Activated T-cell treated with anti-CD3 and anti-CD28 coated beads, Interleukin-2, amount 50 U/mL, for 1 hour (primary cell): ENCODE measurements at places on chromosomes 3 and 15.

- no peak for DNase-seq
Observed at GRCh38 chr15:37370941-37371340, 270.6 kb upstream of the MEIS2 start.

GRCh38 chr15:35182841-35183479 is 97.9 kb upstream of the NANOGP8 start:
- DNase-seq: no peak

GRCh38 chr15:101171954-101172353 is 79.9 kb downstream of the CHSY1 start:
- no peak for DNase-seq

GRCh38 chr15:88073391-88073691 is 183.2 kb downstream of the NTRK3 start:
- no peak for DNase-seq

- no peak for DNase-seq
Observed at GRCh38 chr3:52879581-52879980, 17.8 kb downstream of the STIMATE start.

DNA sequence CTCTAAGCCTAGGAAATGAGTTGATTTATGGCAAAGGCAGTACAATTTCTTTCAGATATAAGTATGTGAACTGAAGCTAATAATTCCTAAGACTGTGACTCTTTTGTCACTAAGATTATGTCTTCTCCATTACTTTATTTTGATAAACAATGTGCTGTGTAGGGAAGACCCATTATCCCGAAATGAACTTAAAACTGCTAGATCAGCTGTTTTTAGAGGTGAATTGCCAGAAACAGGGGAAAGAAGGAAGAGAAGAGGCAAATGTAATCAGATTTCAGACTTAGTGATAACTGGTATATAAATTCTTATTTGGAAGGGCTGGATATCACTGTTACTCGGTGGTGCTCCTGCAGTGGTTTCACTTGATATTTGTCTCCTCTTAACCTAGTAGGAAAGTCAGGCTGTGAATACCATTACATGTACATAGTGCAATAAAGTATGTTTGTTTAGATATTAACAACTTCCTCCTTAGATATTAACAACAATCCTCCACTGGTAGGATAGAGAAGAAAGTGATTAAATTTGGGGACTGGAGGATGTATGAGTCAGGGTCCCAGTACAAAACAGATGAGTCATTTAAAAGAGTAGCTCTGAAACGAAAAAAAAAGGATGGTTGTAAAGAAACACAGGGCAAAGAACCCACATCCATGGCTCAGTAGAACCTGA is 338.5 kb upstream of the KCNH8 start:
- no peak for DNase-seq

DNA sequence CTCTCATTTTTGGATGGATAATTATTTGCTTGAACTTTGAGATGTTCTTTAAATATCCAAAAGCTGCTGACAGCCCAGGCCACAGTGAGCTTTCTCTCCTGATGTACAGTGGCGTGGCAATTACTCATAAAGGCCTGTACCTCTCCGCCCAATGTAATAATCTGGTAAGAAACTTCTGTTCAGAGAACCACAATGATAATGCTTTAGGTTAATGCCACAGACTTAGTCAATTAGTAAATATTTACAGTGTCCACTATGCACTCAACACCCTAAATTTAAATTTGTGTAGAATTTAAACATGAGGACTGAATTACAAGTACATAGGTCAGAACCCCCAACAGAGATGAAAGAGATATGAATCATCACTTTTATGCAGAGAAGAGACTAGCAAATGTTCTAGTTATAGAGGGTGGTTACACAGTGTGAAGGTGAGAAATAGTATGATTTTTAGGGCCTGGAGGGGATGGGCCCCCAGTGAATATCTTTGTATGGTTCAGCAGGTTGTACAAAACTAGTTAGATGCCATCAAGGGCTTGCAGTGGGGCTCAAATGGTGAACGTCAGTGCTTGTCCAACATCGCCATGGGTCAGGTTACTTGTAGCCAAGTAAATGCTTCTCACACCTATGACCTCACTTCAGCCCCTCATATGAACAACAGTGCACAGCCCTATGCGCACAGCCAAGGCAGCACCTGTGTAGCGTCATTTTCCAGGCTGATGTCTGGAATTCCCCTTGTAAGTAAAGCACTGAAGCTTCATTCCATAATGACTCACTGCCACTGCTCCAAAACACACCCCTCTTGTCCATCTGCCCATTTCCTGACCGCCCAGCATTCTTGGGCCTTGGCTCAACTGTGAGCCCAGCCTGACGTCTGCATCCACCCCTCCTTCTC is 13.3 kb downstream of the ABHD2 start:
- no peak for DNase-seq

DNA sequence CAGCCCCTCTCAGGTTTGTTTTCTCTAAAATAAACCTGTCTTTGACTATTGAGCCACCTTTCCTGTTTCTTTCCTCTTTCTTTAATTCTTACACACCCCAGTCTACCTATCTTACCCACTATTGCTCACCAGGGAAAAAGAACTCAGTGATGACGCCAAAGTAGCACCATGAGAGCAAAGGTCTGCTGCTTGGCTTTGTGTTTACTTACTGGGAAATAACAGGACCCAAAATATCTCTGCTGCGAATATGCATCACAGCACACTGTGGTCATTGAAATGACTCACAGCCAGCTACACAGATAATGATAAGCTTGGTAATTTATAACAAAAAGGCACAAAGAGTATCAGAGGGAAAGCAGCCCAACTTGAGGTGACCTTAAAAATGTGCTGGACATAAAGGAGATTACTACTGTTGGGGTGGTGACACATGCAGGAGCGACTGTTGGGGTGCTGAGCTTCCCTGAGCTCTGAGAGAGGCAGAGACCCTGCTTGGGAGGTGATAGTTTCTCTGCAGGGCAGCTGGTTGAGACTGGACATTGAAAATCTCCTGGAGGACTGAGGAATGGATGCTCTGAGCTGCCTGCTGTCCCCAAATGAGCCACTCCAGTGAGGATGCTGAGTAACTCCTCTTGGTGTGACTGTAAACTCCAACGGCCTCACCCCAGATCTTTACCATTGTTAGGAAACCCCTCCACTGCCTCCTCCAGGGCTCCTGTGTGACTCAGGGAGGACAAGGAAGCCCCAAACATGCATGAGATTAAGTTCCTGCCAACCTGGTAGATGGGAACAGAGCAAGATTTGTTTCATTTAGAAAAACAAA is 14.5 kb downstream of the EFCAB12 start:
- DNase-seq: no peak

- DNase-seq: no peak
Observed at GRCh38 chr3:172315401-172316091, 132.7 kb downstream of the GHSR start.

DNA sequence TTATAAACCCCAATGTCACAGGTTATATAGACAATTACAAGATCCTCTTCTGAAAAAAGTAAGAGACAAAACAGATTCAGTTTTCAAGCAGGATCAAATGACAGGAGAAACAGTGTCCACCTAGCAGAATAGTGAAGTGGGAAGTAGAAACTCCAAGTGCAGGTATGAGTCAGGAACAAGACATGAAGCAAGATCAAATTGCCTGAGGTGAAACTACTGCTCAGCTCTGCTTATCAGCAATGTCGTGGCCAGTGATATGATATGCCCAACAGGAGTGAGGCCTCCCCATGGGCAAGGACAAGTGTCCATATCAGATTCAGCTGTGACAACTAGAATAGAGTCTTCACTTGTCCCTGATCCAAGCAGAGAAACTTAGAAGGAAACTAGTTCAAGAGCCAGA is 100.0 kb downstream of the ZMAT3 start:
- DNase-seq: no peak

DNA sequence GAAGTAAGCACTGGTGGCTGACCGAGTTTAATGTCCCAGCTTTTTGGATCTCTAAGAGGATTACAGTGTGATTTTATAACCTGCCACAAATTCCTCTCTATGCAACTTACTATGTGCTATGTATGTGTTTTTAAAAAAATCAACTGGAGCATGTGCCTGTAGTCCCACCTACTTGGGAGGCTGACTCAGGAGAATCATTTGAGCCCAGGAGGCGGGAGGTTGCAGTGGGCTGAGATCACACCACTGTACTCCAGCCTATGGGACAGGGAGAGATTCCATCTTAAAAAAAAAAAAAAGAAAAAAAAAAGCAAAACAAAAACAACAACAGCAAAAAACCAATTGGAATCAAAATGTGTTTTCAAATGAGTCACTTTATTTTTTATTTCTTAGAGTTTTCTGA is 29.6 kb downstream of the DUT start:
- DNase-seq: no peak

GRCh38 chr15:31458596-31459399 is 132.2 kb downstream of the KLF13 start:
- DNase-seq: no peak

GRCh38 chr3:184737641-184738505 is 26.0 kb upstream of the MAGEF1 start:
- DNase-seq: no peak

DNA sequence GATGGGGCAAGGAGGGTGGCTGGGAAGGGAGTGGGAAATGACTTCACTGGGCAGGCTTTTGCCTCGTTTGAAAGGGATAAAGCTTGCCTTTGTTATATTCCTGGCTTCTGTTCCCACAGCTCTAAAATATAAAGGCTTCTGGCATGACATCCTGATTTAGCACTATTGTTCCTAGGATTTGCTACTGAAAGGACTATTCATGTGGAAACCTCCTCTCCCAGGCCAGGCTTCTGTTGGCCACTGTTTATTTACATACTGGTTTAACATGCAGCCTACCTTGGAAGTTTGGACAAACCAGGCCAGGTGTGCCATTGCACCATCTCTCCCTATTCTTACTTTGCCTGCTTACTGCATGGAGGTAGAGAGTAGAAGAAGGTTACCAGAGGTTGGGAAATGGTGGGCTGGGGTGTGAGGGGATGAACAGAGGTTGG is 2.4 kb upstream of the LMCD1 start:
- no peak for DNase-seq

- DNase-seq: no peak
Observed at GRCh38 chr15:52491472-52491871, 37.2 kb downstream of the MYO5A start.
